Astrocyte (in vitro differentiated cells and primary cell): ENCODE measurements at places on chromosomes 16 and 17.

- no peak for DNase-seq
These were observed 4.3 kb upstream of the NAGLU start for GRCh38 chr17:42531455-42532354.

GRCh38 chr17:41419716-41420115, 4.7 kb downstream of the KRT37 start:
- no peak for DNase-seq

DNA sequence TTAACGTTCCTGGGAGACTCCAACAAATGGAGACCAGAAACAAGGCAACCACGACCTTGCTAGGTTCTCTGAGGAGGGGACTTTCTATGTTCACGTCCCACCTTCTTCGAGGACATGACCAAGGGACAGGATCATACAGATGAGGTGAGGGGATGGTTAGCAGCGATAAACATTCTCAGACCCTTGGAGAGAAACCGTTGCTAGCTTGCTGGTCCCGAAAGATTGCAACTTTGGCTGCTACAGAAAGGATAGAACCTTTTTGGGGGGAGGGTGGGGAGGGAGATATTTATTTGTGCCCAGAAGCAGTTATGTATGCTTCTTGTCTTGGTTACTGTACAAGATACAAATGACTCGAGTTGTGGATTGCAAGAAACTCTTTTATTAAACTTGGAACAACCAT, 35.3 kb upstream of the KCNJ2 start:
- DNase-seq = no peak

GRCh38 chr17:17915183-17915582, 57.0 kb downstream of the TOM1L2 start:
- DNase-seq = no peak

DNA sequence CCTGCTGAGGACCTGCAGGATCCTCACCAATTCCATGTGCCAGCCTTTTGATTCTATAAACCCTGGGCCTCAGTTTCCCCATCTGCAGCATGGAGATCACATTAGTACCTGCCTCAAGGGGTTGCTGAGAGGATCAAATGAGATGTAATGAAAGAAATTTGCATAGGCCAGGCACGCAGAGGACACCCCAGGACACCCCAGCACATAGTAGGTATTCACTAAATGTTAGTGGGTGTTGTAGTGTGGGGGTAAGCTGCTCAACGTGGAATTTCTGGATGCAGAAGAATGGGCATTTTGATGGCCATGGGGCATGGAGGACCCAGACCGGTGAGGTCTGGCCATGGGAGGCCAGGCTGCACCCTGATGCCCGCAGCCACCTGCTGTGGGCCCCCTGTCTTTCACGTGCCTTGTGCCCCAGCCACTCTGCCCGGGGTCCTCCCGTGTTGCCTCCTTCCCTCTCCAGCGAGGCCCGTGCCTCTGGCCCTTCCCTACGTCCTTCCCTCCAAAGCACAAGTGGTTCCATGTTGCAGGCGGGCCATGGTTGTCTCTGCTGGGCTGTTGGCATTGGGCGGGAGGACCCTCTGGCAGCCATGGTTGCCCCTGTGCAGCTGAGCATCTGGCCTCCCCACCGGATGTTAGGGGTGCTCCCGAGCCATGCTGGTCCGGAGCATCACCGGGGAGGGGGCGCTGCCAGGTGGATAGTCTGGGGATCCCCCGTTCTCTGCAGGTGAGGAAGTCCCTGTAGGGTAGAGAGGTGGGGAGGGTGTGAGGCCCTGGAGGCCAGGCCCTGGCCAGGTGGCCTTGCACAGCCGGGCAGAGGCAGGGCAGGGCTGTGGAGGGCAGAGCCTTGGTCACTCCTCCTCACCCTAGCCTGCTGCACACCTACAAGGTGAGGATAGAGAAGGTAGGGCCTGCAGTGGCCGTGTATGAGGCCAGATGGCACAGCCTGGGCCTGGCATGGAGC, 8.6 kb downstream of the MAP2K3 start:
- no peak for DNase-seq

DNA sequence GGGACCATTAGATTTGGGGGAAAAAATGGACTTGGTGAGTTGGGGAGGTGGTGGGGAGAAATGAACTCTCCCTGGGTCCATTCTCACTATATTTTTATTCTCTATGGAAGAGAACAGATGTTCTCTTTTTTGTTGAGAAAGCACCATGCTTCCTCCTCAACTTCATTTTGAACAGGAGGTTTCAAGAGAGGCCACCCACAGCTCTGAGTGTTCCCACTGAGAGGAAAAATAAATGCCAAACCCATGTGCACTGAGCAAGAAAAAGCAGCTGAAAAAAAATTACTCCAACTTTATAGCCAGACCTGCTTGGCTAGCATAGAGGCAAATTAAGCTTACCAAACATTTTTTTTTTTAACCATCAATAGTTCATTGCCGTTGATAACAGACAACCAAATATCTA, 883.6 kb downstream of the KCNJ2 start:
- DNase-seq = no peak

DNA sequence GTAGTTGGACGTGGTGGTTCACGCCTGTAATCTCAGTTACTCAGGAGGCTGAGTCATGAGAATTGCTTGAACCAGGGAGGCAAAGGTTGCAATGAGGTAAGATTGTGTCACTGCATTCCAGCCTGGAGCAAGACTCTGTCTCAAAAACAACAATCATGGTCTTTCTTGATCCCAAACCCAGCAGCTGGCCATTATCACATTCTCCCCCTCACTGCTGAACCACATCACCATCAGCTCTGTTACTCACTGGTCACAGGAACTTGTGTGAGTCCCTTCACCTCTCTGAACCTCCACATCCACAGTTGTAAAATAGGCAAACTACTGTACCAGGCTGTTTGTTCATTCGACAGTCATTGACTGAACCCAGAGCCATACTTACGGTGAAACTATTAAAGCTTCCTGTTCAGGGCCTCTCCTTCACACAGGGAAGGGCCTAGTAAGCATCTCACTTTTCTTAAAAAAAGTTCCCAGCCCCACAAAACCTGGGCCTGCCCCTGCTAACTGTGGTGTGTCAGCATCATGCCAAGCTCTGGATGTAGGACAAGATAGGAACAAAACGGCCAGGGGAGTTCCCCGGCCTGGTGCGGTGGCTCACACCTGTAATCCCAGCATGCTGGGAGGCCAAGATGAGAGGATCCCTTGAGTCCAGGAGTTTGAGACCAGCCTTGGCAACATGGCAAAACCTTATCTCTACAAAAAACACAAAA, 104.7 kb downstream of the COPRS start:
- DNase-seq = peak; percentile 89

DNA sequence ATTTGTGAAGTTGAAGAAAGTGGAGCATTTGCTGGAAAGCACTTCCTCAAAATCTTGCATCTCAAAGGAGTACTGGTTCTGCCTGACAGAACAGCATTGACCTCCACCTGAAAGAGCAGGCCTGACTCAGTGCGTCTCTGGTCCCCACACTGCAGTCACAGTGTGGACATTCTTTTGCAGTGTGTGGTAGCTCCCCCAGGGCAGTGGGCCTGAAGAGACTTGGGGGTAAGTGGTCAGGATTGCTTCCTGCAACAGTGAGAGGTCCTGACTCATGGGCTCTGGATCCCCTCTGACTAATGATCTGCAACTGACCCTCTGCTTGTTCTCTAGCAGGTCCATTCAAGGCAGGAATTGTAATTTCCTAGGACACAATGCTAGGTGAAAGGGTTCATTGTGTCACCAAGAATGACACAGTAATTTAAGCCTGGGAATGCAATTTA, 204.9 kb upstream of the KCNJ16 start:
- DNase-seq = peak; percentile 91

GRCh38 chr16:14011001-14011400, 60.1 kb upstream of the MRTFB start:
- DNase-seq = no peak

GRCh38 chr16:60363566-60363965, 1629.5 kb upstream of the GOT2 start:
- DNase-seq = no peak

DNA sequence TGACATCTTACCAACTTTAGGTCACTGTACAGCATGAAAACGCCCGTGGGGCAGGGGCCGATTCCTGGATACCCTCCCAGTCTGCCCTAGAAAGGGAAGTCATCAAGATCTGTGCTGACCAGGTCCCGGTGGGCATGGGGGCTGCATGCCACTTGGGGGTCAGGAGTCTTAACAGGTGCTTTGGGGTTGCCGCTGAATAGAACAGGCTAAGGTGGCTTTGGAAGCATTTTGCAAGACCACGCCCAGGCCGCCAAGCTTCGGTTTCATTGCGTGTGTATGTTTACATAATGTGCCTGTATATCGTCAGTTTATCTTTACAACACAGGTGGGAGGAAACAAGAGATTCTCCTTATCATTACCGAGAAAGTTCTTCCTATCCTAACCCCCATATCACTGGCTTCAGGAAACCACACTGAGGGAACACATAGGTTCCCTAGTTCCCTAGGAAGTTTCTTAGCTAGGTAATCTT, 13.3 kb upstream of the USP36 start:
- no peak for DNase-seq

DNA sequence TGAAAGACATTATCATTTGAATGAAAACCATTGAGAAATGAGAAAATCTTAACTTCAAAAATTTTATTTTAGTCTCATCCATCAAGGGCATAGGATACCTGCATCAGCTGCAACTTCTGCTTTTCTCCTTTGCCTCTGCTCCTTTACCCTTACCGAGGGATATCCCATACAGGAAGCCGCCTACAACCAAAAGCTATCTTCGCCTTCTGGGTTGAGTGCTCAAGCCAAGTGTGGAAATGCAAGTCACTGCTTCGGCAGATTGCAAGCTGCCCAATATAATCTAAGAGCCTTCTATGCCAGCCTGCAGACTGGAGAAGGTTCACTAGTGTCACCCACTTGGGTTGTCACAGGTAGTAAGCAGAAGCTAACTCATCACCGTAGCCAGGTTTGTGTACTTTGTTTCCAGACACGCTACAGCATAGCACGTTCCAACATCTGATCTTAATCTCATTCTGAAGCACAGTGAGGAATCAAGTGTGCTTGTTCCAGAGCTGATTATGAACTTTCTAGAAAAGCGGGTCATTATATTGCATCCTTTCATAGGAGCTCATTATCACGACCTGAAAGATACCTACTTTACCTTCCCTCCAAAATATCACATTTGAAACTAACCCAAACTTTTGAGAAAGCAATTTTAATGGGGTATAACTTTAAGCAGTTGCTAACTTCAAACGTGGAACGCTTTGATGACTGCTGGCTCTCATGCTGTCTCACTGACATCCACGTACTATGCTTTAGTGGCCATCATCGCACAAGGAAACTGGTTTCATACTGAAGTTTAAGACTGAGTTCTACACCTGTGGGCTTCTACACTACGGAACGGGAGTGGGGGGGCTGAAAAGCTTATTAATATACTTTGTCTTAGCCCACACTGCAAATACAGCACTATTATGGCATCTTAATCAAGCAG, 8.0 kb upstream of the UNK start:
- no peak for DNase-seq
